Stimulated activated CD4-positive, alpha-beta T cell treated with anti-CD3 and anti-CD28 coated beads, Interleukin-2, amount 100 ng/mL, for 24 hours (primary cell): ENCODE measurements at places on chromosomes 11 and 22.
A peak's percentile ranks its signal among the peaks of the same experiment; 100 is the strongest.

GRCh38 chr11:124310721-124311120 lies 3.0 kb downstream of the OR8D1 start:
- no peak for DNase-seq

- no peak for DNase-seq
These were observed 158.8 kb downstream of the CTTN start for GRCh38 chr11:70556884-70557741.

GRCh38 chr11:29281271-29281777 lies 735.5 kb downstream of the KCNA4 start:
- DNase-seq = no peak

GRCh38 chr11:63882555-63883242 lies 34.3 kb downstream of the RCOR2 start:
- DNase-seq = no peak

DNA sequence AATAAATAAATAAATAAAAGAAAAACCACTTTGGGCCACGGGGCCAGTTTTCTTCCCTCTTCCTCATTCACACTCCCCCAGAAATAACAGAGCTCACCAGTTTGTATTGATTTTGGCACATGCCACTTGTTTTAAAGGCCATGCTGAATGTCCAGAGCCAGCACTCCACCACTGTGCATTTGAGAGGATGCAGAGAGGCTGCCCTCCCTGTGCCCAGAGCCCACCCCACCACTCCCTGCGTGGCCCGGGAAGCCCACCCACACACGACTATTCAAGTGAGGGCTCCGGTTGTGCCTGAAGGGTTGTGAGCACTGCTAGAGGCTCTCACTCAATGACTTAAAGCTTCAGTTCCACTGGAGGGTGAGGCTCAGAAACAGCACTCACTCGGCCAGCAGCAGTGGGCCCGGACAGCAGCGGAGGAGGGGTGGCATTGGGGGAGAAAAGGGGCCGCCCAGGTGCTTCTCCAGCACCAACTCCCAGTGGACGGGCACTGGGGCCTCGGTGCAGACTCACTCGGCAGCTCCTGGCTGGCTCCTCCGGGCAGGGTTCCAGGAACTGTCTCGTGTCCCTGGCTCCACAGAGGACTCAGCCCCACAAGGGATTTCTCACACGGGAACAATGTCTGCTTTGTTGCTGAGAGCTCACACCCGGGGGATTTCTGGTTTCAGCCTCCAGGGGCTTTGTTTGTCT lies 112.7 kb downstream of the SHANK2 start:
- no peak for DNase-seq

- DNase-seq = peak; percentile 85
These were observed 2.7 kb downstream of the NEAT1 start for GRCh38 chr11:65425105-65425970.

- no peak for DNase-seq
These were observed 32.3 kb downstream of the MTMR2 start for GRCh38 chr11:95891423-95892170.
